ENCODE measurements at places on chromosomes 5 and 9.

DNA sequence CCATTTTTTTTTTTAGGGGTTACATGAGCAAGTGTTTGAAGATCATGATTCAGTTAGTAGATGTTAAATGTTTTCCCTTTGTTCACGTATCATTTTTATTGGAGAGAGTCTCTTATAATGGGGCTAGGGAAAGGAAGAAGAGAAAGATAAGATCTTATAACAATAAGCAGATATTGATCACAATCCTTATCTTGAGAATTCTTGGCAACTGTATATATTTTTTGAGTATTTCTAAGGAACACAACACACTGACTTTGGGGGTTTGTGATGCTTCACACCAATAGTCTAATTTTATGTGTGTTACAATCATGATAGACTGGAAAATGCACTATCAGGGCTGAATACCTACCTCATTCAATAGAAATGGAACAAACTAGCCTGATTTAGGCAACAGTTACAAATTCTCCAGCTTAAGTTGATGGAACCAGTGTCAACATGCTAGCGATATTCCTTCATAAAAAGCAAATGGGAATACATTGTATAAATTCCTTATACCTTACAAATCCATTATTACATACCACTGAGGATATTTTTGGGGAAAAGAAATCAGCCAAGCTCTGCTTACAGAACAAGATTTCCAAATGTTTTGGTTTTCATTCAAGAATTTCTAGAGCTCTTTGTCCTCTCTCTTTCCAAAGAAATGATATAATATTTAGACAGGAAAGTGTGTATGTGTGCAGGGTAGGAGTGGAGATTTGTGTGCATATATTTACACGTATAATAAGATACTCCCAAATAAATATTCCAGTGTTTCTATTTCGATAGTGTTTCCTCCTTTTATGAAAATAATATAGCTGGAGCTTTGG is 41.5 kb downstream of the SVEP1 start:
- no peak for DNase-seq

- no peak for DNase-seq
These were observed 71.0 kb upstream of the ADAMTS2 start for GRCh38 chr5:179416114-179416822.

DNA sequence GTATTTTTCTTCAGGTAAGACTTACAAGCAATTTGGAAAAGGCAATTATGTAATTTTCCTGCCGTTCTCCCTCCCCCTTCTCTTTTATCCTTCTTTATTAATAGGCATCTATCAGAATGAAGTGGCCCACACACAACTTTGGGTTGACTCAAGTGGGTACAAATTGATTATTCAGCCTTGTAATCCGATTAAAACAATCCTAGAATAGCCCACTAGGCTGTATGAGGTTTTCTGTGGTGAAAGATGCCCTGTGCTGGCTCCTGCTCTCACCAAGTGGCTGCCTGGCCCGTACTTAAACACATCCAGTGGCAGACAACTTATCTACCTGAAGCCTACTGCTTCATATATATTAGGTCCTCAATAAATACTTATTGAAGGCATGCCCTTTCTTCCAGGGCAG is 177.3 kb upstream of the C9orf72 start:
- DNase-seq: no peak

DNA sequence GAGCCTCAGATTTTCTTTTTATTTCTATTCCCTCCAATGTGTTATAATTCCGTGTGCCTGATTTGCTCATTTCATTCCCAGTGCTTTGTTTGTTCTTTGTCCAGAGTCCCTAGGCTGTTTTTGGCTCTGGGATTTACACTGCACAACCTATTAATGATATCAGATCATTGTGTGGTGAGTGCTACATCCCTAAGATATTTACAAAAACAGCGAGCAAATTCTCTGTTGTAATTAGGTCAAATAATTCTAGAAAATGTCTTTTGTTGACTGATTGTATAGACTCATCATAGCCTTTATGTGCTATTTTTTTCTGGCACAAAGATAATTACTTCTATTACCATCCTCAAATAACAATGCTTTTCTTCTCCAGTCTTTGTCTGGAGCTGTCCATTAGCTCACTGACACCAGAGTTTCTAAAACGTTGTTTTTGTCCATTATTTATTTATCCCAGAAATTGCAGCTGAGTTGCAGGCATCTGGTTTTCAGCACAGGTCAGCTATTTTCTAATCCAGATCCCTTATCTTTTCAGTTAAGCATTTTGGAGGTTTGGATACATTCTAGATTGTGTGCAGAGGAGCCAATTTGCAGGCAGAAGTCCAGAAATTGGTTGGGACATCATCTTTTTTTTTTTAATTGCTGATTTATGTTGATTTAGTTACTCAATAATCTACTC is 379.9 kb upstream of the DMAC1 start:
- no peak for DNase-seq

- DNase-seq: no peak
These were observed 619.8 kb downstream of the HINT1 start for GRCh38 chr5:130545291-130545690.

DNA sequence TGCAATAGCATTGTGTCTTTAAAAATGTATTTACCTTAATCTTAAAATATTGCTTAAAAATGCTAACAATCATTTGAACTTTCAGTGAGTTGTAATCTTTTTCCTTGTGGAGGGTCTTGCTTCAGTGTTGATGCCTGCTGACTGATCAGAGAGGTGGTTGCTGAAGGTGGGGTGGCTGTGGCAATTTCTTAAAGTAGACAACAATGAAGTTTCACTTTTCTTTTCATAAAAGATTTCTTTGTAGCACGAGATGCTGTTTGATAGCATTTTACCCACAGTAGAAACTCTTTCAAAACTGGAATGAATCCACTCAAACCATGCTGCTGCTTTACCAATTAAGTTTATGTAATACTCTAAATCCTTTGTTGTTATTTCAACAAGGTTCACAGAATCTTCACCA is 50.8 kb downstream of the NR3C1 start:
- no peak for DNase-seq

DNA sequence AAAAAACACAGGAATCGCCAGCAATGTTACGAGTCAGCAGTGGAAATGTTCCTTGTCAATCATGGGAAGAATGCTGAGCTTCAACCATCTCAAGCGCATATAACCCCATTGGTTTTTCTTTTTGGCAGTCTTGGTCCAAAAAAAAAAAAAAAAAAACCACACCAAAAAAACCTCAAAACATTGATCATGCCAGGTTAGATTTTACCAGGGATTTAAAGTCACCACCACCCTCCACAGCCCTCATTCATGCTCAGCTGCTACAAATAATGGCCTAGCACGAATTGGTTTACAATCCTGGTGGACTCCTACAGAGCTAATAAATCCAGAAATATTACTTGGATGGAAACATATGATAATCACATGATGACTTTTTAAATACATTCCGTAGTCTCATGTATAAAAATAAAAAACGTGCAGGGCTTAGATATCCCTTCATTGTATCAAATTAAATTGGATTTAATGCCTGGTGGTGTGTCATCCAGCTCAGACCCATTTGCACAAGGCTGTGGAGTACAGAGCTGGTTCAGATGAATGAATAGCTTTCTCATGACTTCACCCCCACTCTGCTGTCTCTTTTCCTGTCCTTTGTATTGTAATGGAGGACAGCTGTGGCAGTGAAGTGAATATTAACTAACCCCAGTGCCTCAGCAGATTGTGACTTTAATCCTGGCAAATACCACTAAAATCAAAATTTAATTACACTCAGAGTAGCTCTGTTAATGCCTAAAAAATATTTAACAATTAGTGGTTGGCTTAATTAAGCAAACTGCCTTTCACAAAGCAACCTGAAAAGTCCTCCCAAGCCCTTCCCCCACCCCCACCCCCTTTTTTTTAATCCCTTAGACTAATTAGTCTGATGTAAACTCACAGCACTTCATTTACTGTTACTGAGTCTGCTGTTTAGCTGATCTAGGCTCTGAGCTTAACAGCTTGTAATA is 626.5 kb upstream of the ZNF608 start:
- DNase-seq: peak; percentile 69

DNA sequence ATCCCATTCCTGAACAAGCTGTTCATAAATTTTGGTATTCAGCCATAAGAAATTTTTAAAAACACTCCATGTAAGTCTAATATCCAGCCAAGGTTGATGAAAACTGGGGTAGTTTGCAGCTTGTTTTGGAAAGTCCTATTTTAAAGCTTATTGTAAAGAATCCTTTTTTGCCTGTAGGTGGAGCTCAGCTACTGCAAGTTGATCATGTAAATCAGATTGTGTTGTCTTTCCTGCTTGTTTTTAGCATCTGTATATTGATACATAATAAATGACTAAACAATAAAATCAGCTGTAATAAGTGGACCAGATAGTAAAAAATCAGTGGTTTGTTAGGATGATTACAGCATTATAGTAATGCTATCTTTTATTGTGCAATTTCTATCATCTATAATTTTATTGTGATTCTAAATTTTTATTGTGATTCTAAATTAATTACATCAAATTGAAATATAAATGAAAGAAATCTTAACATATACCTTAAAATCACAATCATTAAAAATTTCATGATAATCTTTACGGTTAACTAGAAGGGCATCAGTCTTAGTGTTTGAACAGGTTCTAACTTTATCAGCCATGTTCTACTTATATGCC is 42.4 kb downstream of the CWC27 start:
- peak; percentile 68 for DNase-seq

GRCh38 chr9:91146391-91147019 is 215.2 kb downstream of the AUH start:
- no peak for DNase-seq

DNA sequence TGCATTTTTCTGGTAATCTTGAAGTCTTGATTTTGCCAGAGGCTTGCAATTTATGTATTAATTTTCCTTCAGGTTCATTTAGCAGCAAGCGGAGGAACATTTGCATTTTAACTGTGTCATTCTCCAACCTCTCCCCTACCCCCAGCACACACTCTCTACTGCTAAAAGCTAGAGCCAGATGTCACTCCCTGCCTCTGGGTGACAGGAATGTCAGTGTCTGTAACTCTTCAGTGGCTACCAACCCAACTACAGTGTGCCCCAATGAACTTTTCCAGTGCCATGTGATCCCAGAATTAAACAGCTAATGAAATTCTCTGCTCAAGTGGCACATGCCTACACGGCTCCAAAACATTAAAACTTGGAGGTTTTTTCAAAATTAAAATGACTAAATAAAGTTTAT is 260.3 kb downstream of the GOLPH3 start:
- DNase-seq: no peak

DNA sequence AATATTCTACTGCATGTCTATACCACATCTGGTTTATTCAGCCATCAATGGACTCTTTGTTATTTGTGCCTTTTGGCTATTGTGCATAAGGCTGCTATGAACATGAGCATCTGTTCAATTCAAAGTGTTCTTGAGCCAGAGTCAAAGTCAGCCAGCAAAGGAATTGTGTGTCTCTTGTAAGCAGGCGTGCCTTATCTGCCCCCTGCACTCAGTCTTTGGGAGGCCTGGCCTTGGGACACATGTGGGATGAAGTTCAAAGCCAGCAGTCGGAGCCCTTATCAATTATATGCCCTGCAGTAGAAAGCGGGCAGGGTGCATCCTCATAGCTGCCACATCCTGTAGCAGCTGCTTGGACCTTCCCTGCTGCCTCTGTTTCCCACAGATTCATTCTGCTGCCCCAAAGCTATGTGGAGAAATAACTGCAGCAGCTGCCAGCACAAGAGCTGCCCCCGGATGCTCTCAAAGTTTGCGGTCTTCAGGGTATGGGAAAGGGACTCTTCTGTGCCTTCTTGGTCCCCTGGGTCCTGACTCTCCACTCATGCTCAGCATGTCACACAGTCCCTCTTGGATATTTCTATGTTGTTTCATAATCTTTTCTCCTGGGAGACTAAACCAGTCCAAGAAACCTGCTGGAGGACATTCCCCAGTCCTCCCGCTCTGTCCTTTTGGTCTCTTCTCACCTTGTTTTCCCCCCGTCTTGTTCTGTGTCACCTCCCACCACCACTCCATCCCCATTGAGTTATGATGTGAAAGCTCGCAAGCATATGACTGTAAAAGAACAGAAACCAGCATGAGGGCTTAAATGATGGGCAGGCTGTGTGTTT is 35.9 kb downstream of the STOM start:
- no peak for DNase-seq

DNA sequence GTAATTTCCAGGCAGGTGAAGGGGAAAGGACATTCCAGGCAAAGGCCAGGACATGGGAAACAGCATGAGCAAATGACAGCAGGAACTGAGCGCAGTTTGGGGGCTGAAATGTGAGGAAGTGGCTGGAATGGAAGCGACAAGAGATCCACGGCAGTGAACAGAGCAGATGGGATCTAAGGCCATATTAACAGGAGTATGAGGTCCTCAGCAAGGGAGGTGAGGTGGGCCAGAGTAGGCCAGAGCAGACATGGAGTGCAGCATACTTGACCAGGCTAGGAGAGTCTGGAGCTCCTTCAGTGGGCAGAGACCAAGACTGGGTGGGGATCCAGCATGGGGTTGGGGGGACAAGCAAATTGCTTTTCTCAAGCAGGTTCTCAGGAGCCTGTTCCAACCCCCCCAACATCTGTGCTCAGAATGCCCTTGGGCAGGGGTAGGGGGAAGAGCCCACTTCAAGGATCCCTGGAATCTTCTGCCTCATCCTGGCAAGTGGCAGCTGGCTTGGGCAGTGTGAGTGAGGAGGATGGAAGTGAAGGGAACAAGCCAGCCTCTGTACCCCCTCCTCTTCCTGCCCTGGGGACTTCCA is 34.5 kb downstream of the DAB2IP start:
- no peak for DNase-seq

- DNase-seq: no peak
These were observed 20.4 kb downstream of the FBLL1 start for GRCh38 chr5:168549554-168549953.

DNA sequence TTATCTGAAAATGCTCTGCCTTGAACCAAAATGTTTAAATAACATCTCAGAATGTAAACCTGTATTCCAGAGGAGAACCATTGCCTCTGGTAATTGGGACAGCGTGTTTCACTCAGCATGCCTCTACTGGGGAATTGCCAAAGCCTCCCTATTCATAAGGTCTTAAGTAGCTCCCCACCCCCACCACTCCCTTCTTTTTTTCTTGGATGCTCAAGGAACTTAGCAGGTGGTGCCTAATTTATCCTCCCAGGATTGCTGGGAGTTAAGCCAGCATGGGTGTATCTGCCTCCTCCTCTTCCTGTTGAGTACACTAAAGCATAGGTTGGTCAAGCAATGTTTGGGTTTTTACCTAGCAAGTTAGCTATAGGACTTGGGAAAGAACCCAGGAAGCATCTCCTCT is 220.2 kb downstream of the DMAC1 start:
- DNase-seq: peak; percentile 33

DNA sequence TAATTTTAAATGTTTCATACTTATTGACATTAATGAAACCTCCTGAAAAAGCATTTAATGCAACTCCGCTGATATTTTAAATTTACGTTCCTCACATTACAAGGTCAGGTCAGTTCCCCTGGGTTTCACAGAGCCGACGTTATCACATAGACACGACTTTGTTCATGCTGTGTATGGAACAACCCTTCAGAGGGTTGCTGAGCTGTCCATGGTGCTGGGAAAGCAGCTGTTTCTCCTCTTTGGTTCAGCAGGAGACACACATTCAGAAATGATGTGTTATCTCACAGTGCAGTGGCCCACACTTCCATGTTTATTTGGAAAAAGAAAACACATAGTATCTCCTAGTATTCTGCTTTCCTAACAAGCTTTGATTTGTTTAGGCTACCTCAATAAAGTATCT is 53.5 kb downstream of the PPP2R2B start:
- DNase-seq: peak; percentile 79

- DNase-seq: peak; percentile 26
These were observed 1064.4 kb upstream of the DMAC1 start for GRCh38 chr9:8863886-8864544.

All from GM23338 (cell line).